ENCODE measurements at places on chromosomes 4 and X.

GRCh38 chr4:182807767-182808548 is 109.2 kb downstream of the DCTD start:
- DNase-seq: no peak

- no peak for DNase-seq
Measured at GRCh38 chrX:19705196-19705769, 182.1 kb downstream of the SH3KBP1 start.

DNA sequence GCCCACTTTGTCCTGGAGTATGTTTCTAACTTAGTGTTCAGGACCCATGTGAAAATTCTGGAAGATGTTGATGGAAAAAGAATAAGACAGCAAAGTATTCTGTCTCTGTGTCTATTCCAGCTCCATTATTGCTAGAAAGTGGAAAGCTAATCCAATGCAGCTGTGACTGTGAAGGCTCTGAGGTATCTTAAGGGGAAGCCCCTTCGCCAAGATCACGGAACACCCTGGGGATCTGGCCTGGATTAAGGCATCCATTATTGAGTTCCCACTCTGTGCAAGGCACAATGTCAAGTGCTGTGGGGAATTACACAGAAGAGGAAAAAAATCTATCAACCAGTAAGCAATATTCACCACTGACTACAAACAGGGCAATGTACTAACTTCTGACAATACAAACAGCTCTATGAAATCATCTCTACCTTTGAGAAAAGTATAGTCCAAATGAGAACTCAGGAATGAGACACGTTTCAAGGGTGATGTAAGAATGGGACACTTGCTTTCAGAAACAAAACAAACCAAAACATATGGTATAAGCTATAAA is 222.1 kb downstream of the LDB2 start:
- no peak for DNase-seq

- no peak for DNase-seq
Measured at GRCh38 chrX:133985967-133986683, 731 bp upstream of the GPC3 start.

DNA sequence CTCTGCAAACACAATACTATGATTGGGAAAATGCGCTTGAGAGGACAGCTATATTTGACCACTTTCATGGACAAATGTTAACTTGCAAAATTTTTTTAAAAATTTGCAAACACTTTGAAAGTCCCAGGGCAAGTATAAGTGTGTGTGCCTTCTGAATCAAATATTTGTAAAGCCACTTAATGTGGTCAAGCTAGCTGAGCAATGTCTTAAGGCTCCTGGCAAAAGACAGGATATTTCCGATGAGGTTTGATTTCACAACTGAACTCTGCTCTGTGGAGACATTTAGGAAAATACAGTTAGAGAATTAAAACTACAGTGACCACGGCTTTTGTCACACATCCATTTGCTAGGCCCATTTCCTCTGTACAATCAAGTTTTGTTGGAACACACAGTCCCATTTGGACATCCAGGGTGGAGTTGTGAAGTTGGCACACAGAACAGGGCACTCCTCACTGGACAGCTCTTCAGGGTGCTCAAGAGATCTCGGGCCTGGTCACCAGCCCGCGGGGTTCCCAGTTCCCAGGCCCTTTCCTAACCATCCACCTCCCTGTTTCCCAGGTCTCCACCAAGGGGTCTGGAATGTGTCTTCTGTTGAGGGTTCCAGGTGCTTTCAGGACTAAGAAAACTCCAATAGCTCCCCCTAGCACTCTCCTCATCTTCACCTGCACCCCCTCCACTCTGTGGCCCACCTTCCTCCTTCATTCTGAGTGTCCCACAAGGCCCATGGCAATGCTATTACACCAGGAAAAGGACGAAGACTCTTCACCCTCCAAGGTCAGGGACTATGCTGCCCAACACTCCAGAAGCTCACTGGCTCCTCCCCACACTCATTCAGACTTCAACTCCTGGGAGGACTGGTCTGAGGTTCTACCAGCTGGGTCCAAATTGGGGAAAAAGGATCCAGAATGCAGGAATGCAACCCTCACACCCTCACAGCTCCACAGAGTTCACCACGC is 41.9 kb downstream of the XAGE2 start:
- DNase-seq: no peak

DNA sequence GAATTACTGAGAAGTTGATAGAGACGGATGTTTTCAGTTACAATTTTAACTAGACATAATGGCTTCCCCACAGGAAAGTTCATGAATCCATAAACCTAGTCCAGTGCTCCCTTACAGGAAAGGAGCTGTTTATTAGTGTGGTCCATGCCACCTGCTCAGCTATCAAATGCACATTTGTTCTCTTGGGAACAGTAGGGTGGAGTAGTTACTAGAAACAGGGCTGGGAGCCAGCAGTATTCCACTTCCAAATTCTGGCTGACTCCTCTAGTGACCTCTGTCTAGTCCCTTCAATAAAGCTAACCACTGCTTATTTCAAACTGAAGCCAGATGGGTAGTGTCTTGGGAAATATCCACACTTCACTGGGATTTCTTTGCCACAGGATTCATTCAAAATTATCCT is 88.4 kb upstream of the TLL1 start:
- no peak for DNase-seq

DNA sequence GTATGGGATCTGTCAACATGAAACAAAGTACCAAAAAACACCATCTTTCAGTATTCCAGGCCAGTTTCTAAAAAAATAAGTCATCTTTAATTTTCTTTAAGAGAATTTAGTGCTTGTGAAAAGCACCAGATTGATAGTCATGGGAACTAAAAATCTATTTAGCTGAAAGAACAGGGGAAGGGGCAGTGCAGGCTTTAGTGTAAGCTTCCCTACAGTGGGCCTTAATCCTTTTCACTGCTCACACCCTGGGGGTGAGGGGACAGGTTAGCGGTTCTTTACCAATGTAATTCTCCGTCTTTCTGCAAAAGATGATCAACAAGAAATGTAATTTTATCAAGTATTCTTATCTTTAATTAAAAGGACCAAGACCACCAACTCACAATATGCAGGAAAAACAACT is 47.1 kb downstream of the CHIC2 start:
- no peak for DNase-seq

- no peak for DNase-seq
Measured at GRCh38 chrX:122220644-122221373, 963.3 kb upstream of the GRIA3 start.

DNA sequence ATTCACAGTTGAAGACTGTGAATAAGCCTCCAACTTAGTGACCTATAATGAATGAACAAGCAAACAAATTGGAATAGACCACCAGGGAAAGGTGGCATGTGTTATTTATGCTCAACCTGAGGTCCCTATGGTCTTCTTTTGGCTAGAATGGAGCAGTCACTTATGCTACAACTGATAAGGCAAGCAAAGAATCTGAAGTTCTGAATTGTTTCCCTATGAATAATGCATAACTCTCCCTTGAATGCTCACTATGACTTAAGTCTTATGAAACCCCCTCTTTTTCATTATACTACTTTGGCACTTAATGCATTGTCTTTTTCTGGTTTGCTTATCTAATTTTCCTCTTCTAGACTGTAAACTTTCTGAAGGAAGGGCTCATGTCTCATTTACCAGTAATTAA is 2.6 kb downstream of the GIMD1 start:
- no peak for DNase-seq

DNA sequence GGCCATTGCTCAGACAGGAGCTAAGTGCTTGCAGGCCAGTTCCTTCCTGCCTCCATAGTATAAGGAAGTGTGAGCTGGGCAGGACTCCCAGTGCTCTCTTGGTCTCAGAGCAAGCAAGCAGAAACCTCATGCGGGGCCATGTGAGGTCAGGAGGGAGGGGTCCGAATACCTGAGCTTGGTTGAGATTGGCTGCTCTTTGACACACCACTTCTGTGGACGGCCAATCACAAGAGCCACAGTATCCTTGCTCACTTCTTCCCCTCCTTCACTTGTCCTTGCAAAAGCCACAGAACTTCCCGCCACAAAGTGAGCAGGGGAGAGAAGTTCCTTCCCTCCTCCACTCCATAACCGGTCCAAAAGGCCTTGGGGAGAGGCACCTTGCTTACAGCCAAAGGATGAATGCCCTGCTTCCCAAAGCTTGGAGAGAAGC is 56.7 kb downstream of the PRPS1 start:
- no peak for DNase-seq

GRCh38 chr4:3721627-3722026 is 44.6 kb upstream of the ADRA2C start:
- no peak for DNase-seq

GRCh38 chrX:80022363-80023031 is 7.9 kb downstream of the TBX22 start:
- no peak for DNase-seq

DNA sequence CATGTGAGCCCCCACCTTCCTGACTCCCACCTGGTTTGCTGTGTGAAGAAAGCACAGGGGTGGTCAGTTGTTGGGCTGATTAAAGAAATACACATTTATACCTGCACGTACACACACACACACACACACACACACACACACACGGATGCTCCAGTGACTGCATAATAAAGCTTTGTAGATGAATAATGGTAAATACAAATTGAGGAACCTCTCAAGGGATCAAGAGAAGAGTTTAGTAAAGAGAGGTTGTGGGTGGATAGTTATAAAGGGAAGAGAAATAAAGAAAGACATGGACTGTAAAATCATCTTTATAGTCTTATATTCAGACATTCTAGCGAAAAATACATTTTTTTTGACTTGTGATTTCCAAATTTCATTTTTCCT is 144.1 kb downstream of the MGST2 start:
- no peak for DNase-seq

DNA sequence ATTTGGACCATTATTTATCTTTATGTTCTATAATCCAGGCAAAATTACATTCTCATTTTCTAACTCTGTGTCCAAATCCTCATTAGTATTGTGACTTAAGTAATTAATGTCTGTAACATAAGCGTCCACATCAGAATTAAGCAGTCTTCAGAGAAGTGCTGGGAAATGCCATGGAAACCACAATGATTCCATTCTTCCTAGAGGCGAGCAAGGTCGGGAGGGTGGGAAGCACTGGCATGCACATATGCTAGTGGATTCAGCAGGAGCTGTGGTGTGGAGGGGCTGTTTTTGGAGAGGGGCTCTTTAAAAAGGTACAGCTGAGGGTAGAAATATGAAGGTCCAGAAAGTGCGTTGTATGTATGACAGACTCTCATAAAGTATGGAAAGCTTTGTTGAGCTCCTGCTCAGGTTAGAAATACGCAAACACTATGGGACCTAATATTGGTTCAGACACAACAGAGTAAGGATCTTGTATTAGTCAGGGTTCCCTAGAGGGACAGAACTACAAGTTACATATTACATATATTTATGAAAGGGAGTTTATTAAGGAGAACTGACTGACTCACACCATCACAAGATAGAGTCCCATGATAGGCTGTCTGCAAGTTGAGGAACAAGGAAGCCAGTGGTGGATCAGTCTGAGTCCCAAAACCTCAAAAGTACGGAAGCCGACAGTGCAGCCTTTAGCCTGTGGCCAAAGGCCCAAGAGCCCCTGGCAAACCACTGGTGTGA is 61.5 kb downstream of the GLRA2 start:
- no peak for DNase-seq

DNA sequence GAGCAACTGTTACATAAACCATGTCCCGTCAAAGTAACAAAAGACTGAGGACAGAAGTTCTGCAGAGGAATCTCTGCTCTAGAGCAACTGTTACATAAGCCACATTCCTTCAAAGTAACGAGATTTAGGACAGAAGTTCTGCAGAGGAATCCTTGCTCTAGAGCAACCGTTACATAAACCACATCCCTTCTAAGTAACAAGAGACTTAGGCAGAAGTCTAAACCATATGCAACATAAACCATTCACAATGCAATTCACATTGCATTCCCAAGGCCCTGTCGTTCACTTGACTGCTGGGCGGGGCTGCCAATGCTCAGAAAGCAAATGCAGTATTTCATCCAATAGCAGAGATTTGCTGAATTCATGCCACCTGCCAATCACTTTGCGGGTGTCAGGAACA is 124.4 kb upstream of the PUDP start:
- no peak for DNase-seq

Data from T-helper 22 cell (primary cell).